ENCODE measurements at places on chromosomes 3 and 15.

DNA sequence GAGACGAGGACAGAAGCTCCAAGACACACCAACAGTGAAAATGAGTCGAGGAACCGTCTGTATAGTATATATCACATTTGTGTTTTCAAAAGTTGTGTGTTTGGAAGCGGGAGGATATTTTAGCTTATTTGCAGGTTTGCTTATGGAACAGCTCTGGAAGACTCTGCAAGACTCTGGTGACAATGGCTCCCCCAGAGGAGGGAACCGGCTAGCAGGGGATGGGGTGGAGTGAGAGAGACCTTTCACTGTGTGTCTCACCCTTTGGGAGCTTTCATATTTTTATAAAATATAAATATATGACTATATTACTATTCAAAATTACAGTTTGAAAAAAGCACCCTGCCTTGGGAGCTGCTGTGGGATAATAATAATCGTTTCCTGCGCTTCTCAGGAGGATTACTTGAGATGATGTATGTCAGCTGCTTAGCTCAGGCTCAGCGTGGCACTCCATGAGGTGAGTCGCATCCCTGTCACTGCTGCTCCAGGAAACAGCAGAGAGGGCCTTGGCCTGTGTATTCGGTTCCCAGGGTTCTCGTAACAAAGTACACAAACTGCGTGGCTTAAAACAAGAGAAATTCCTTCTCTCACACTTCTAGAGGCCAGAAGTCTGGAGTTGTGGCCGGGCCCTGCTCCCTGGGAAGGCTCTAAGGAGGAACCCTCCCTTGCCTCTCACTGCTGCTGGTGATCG, 183.9 kb downstream of the FAM43A start:
- no peak for DNase-seq

GRCh38 chr3:175227126-175227525, 368.0 kb downstream of the NAALADL2 start:
- DNase-seq: no peak

GRCh38 chr3:160287666-160288065, 62.4 kb downstream of the C3orf80 start:
- DNase-seq: no peak

DNA sequence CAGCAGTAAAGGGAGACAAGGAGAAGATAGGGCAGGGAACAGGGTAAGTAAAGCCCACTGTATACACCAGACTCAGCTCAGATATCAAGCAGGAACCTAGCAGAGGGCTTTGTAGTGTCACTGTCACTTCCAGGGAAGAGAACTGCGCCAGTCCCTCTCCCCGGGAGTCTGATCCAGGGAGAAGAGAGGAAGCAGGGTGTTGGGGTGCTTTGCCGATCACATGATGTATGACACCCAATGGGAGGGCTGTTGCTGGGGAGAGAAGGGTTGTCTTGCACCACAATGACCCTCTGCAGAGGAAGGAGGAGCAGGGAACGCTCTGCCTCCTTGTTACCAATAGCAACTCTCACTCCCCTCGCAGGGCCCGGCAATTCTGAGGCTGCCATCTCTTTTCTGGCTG, 147.2 kb upstream of the SLC2A2 start:
- peak; percentile 14 for DNase-seq
